ENCODE measurements at places on chromosomes 7 and 10.

DNA sequence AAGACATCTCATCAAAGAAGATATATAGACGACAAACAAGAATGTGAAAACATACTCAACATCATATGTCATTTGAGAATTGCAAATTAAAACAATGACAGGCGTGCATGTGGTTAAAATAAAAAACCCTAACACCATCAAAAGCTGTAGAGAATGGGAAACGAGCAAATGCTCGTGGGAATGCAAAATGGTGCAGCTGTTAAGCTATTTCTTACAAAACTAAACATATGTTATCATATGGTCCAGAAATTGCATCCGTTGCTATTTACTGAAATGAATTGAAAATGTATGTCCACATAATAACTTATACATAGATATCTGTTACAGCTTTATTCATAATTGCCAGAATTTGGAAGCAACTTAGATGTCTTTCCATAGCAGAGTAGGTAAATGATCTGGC lies 574.4 kb downstream of the TNS3 start:
- DNase-seq: no peak

GRCh38 chr10:33271969-33272583 lies 62.4 kb downstream of the NRP1 start:
- DNase-seq: no peak

DNA sequence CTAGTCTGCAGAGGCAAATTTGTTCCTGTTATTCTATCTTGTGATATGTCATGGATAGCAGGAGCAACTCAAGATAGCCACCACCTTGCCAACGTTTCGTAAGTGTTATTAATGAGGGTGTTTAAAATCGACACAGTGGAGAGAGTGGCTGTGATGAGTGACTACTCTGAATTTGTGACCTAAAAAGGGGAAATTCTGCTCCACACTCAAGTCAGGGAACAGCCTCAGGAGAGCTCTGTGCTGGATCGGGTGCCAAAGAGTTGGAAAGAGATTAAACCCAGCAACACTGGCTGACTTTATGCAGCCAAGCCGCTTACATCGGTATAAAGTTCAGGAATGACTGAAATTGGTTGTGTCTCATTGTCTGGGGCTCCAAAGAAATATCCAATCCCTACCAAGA lies 9.5 kb downstream of the TACC2 start:
- DNase-seq: no peak

GRCh38 chr7:40137563-40137962 lies 2.8 kb downstream of the SUGCT start:
- DNase-seq: no peak

- peak; percentile 39 for DNase-seq
Observed at GRCh38 chr7:128030654-128031611, at the start of gene LRRC4. Gene LRRC4 (minus strand): TSS chr7:128031437. CDS start chr7:128030640, 797 bp downstream.

DNA sequence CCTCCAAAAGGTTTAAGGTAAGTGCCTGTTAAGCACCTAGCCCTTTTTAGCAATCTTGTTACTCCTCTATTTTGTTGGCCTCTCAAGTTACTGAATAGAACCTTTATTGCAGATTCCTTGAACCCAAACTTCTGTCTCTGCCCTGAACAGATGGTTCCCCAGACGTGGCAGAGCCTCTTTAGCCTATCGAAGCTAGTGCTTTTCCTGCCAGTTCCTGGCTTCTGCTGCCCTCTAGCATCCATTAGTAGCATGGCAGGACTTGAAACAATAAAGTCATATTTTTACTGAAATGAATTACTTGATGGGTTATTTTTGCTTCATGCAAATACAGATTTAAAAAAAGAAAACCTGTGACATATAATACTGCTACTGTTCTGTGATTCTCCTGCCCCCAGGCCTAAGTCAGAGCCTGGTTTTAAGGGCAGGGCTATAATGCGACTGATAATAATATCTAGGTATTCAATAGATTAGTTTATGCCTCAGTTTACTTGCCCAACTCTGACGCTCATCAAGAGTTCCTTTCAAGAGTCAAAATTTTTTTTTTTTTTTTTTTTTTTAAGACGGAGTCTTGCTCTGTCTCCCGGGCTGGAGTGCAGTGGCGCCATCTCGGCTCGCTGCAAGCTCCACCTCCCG lies 84.3 kb upstream of the PHF14 start:
- DNase-seq: peak; percentile 62

DNA sequence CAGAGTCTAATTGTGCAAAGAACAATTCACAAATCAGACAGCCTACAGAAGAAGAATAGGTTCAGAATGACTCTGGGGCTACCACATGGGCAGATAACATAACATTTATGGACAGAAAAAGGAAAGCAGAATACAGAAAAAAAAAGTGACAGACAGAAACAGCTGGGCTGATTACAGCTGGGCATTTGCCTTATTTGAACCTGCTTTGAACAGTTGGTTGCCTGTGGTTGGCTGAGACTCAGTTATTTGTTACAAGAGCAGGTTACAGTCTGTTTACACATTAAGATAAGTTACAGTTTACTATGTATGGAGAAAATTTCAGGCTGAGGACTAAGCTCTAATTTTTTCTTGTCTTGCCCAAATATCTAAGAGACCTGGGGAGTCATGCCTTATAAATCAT lies 327.2 kb downstream of the GALNT17 start:
- no peak for DNase-seq

DNA sequence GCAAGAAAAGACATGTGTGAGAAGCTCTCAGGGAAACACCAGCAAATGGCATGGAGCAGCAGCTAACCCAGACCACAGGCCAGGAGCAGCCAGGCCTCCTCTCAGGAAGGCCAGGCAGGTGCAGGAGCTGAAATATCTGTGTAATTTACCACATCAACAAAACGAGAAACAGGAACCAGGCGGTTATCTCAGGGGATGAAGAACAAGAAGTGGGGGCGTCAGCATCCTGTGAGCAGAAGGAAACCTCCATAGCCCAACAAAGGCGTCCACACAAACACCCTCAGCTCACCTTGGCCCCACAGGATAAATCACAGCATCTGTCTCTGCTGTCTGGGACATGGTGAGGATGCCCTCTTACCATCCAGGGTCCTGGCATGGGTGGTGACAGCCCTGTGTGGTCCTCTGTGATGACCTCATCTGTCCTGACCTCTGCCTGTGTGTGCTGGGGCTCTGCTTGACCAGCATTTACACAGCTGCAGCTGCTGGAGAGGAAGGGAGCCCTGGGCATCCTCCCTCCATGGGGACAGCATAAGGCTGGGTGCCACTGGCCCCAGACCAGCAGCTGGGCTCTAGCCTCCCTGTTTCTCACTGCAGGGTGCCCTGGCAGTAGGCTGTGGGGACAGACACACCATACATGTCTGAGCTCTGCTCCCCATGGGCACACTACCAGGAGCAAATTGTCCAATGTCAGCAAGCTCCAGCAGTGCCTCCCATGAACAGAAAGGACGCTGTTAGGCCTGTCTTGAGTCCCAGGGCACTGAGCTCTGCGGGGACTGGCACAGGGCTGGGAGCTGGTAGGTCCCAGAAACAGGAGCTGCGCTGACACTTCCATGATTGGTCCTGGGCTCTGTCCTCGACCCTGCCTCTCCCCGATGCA lies 34.6 kb downstream of the ANXA8 start:
- DNase-seq: no peak

- DNase-seq: no peak
Observed at GRCh38 chr10:67722113-67722512, 26.1 kb upstream of the CTNNA3 start.

DNA sequence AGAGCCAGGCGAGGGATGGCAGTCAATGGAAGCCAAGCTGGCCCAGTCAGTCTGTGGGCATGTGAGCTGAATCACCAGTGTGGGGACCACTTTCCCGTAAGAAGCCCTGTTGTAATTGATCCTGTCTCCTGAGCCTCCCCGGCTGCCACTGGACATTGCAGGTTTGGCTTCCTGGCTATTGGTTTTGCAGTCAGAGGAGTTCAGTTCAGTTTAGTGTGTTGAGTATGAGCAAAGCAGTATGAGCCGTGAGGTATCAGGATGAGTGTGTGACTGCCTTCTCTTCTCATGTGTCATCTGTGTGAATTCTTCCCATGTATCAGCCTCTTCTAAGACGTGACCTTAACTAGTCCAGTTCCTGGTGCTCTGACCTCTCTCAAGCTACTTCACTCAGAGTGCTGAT lies 227.4 kb downstream of the PRKG1 start:
- peak; percentile 81 for DNase-seq

DNA sequence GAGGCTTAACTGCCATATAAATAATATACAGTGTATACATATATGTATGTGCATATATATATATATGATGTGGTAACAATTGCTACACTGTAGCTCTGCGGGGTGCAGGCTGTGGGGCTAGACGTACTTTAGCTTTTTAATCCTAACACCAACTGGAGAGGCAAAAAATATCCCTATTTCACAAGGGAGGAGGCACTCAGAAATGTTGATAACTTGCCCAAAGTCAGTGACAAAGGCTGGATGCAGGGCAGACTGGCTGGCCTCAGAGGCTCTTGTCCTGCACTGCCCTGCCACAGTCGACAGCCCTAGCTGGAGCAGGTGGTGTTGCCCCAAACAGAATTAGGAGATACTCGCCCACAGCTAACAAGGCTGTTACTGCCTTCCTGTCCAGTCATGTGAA lies 1.5 kb upstream of the RELN start:
- DNase-seq: no peak

DNA sequence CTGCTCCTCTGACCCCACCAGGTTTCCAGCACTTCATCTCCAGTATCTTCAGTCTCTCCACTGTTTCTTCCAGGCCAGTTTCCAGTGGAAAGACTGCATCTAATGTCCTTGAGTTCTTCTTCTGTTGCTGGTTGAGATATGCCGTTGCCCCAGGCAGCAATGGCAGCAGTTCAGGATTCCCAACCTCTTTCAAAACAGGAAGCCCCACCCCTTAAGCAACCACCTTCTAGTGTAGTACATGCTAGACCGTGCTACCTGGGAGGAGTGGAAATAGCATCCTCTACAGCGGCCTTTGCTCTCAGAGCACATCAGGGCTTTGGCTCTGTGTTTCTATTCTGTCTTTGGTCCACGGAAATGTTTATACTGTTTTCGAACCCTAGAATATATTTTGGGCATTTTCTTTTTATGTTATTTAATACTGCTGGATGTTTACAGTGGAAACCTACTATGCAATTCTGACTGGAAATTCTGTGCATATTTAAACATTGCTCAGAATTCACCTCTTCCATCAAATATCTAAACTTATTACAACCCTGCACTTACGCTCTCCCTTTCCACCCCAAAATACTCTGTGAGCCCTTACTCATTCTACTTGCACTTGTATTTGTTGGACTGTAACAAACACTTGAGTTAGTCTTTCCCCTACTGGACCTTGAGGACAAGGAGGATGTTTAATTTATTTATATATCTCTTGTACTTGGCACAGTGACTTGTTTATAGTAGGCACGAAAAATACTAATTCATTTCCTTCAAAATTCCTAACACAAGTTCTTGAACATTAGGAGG lies 8.5 kb upstream of the BPGM start:
- no peak for DNase-seq

GRCh38 chr7:106568680-106569499 lies 92.1 kb downstream of the CCDC71L start:
- DNase-seq: peak; percentile 80

DNA sequence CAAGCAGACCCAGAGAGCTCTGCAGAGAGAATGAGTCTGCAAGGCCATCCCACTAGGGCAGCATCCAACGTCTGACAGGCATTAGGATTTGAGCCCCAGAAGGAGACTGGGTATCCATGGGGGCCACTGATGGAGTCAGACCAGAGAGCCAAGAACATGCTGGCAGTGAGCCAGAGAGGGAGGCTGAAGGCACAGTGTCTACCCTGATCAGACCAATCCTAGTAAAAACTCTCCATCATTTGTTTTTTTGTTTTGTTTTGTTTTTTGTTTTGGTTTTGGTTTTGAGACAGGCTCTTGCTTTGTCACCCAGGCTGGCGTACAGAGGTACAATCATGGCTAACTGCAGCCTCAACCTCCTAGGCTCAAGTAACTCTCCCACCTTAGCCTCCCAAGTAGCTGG lies 133.1 kb upstream of the LYZL2 start:
- no peak for DNase-seq

DNA sequence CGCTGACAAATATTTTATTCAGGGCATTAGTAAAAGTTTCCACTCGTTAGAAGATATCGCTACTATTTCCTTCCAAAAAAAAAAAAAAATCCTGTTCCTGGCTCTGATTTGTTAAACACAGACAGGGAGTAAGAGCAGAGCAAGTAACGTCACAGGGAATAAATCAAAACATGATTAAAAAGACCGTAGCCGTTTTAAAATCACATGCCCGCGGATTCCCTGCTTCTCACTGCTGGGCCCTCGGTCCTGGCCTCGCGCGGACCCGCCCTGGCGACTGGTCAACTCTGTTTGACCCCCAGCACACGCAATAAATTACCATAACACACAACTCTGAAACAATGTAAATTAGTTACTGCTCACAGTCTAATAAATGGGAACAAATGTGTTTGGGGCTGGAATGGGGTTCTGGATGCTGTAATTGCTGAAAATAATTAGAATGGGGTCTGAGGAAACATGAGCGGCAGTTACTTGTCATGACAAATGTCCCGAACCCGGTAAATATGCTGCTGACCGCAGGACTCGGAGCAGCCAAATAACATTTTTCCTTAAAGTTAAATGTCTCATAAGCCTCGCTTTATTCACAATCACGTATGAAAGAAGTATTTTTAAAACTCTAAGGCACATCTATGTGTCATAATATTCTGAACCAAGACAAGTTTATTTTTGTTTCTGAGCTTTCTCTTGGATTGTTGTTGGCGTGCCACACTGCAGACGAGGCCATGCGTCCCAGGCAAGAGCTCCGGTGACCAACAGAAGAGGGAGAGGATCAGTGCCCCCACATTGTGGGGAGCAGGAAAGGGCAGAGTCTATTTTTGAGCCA lies 17.9 kb downstream of the EBF3 start:
- DNase-seq: peak; percentile 64

DNA sequence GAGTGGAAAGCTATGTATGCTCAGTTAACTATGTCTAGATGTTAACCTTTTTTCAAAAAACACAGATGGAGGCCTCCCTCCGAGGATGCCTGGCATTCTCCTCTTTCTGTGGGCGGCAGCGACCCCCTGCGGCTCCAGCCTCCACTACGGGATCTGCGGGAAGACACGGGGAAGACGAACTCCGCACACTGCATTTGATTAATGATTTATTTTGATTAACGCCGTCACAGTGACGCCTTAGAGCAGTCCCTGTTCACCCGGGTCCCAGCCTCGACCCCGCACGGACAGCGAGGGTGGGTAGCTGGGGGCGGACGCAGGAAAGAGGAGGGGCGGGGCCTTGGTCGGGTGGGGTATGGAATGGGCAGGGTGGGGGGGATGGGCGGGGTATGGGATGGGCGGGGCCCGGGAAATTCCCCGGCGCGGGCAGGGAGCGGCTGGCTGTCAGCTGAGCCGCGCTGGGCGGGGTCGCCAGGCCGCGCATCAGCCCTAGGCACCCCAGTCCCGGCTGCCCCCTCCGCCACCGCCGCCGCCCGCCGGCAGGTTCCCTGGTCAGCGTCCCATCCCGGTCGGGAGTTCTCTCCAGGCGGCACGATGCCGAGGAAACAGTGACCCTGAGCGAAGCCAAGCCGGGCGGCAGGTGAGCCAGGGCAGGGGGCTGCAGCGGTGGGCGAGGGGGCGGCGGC lies at the start of gene OPTN:
Gene OPTN (plus strand): TSS at position 498 of the 683 bp plus-strand sequence. CDS start 8,960 bp downstream, outside the sequence.
- peak; percentile 76 for DNase-seq

GRCh38 chr7:10618953-10619352 lies 354.7 kb upstream of the PHF14 start:
- DNase-seq: no peak

GRCh38 chr7:66138994-66139752 lies 24.5 kb downstream of the CRCP start:
- DNase-seq: no peak
